Mammary epithelial cell (primary cell): ENCODE measurements at places on chromosomes 11 and 22. TPM values are rescaled to one million over a fixed set of nuclear protein-coding genes. Genes with fewer than 3 reads are reported as not detected.

DNA sequence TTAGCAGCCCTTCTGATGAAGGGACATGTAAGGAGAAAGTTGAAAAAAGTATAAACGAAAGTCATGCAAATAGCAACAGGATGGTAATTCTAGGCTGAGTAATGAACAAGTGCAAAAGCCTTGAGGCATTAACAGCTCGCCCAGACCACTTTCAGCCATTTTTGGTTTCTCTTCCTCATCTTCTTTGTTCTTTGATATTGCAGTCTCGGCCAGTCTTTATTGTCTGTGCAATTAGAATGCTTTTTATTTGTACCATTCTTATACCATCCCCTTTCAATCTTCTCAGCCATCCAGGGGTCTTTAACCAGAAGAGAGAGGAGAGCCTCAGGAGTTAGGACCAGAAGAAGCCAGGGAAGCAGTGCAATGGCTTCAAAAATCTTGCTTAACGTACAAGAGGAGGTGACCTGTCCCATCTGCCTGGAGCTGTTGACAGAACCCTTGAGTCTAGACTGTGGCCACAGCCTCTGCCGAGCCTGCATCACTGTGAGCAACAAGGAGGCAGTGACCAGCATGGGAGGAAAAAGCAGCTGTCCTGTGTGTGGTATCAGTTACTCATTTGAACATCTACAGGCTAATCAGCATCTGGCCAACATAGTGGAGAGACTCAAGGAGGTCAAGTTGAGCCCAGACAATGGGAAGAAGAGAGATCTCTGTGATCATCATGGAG, 7.3 kb downstream of the TRIM34 start:
- DNase-seq, result no peak

NDUFS3 gene
- total RNA-seq, result 30.5 TPM

RIMBP3B gene
- total RNA-seq, result not detected in 2 replicates

GRCh38 chr22:40418366-40419201, 48.2 kb downstream of the SGSM3 start:
- DNase-seq, result no peak

- DNase-seq, result no peak
Observed at GRCh38 chr11:6442441-6442840, 1.7 kb upstream of the HPX start.

DNA sequence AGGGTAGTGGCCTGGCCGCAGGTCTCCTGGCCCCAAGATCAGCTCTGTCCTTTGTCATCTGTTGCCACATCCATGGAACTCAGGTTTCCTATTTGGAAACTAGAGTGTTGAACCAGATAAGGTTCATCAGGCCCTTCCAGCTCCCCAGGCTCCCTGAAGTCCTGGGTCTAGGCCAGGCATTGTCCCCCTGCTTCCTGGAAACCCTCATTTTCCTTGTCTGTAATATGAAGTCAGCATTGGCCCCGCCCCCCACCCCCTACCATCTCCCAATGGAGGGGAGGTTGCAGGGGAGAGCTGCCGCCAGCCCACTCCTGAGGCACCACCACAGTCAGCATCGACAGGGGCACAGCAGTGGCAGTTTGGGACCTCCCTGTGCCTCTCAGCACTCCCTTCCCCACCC, 9.0 kb upstream of the MS4A10 start:
- no peak for DNase-seq

P4HA3 gene
- 0.56 and 1.4 TPM in 2 replicates for total RNA-seq

- DNase-seq, result no peak
Observed at GRCh38 chr22:27554841-27555456, 246.6 kb downstream of the MN1 start.

- DNase-seq, result no peak
Observed at GRCh38 chr22:38219632-38220031, 17.8 kb downstream of the MAFF start.
